Activated naive CD8-positive, alpha-beta T cell treated with anti-CD3 and anti-CD28 coated beads, Interleukin-2, amount 10 ng/mL, durations not matched to agents 7 days and 5 days (primary cell): ENCODE measurements at places on chromosomes 7 and 10.

DNA sequence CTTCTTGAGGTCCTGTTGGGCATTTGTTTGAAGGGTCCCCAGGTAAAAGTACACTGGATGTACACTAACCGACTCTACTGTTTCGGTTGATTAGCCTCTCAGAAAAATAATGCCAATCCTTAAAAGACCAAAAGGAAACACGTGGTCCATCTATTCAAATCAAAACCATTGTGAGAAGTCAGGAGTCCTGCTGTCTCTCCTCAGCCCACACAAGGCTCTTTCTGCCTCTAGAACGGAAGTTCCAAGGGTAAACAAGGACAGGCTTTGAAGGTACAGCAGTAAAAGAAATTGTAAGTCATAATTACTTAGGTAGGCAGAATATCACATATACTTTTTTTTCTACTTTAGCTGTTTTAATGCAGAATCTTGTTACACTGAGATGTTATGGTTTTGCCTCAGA is 71.7 kb upstream of the TPK1 start:
- DNase-seq, result no peak

GRCh38 chr7:2114052-2114451 is 118.7 kb downstream of the MAD1L1 start:
- no peak for DNase-seq

DNA sequence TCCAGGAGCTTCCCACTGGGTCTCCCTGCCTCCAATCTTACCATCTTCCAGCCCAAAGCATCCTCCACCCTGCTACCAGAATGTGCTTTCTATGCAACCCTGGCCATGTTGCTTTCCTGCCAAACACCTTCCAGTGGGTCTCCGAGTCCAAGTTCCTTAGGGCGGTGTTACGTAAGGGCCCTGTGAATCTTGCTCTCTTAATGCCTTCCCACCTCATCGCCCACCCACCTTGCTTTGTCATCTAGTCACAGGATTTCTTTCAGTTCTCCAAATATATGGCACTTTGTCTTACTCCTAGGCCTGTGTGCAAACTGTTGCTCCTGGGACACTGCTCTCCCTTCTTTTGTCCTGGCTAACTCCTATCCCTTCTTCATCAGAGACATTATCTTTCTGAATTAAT is 344.5 kb downstream of the RPS24 start:
- DNase-seq, result no peak

DNA sequence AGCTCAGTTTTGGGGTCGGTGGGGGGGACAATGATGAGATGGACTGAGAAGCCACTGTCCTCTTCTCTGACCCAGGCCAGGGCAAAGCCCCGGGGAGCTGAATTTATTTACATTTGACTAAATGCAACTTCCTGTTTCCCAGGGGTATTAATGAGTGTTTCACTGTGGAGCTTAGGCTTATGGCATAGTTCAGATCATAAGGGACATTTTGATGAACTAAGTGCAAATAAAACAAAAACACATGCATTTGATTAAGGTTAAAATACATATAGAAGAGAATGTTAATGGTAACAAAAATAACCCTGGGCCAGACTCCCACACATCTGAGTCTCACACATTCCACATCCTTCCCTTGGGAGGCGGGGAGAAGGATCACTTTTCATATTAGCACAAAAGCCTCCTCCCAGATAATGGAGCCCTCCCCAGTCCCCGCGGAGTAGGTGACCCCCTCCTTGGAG is 320.6 kb downstream of the FRMD4A start:
- no peak for DNase-seq

DNA sequence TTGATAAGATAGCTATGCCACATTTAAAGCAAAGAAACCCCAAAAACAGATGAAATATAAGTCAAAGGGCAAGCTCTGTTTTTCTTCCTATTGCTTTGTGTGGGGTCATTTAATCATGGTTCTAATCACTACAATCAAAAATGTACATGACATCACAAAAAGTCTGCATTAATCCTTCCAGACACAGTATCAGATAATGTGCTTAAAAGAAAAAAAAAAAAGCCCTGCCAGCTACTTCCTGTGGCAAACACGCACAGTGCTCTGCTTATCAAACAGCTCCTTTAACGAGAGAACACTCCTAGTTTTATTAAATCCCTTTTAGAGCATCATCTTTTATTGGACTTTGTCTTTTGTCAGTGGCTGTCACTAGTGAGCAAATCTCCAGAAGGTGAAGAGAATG is 1005.8 kb downstream of the GATA3 start:
- DNase-seq, result no peak

- DNase-seq, result no peak
These were observed 173.3 kb downstream of the CFTR start for GRCh38 chr7:117652943-117653680.

GRCh38 chr10:120076996-120077706 is 184.6 kb downstream of the SEC23IP start:
- DNase-seq, result no peak

DNA sequence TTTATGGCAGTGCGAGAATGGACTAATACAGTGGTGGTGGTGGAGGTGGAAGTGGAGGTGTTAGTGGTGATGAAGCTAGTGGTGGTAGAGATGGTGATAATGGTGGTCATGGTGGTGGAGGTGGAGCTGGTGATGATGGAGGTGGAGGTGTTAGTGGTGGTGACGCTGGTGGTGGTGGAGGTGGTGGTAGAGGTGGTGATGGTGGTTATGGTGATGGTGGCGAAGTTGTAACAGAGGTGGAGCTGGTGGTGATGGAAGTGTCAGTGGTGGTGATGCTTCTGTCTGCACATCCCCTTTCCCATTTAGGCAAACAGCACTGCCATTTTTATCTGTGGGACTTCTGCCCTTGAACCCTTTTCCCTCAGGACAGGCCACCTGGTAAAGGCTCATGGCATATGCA is 7.4 kb upstream of the PTPRN2 start:
- no peak for DNase-seq

DNA sequence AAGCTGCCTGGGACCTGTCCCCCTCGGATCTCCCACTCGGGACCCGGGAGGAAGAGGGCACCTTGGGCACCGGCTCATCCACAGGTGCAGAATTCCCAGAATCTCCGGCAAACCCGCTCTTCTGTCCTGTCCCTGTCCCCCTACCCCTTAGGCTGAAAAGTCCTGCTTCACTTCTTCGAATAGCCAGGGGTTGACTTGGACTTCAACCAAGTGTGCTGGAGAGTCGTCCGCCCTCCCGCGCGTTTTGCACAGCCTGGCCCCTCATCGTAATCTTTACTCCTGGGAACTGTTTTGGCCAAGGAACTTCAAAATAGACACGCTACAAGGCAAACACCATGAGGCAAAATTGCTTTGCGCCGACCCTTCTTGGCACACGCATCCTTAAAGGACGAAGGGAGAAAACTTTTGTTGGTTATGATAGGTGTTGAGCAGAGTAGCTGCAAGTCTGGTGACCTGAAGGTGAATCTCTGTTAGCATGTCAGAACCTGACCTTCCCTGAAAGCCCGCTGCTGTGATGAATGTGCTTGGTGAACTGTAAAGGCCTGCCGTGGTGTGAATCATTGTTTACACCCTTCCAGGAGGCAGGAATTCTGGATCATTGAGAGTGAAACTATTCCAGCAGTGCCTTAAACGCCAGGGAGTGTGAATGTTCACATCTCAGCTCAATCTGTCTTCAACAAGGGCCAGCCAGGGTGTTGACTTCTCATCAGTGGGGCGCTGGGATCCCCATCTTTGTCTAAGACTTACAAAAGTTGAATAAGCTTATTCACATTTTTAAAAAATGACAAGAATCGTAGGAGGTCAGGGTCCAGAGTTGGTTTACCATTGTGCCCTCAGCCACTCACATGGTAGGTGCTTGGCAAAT is 589 bp upstream of the RAPGEF5 start:
- DNase-seq, result no peak

GRCh38 chr7:152967958-152968357 is 208.4 kb downstream of the ACTR3B start:
- DNase-seq, result no peak

- DNase-seq, result no peak
These were observed 48.0 kb downstream of the PDZD8 start for GRCh38 chr10:117327262-117327661.

DNA sequence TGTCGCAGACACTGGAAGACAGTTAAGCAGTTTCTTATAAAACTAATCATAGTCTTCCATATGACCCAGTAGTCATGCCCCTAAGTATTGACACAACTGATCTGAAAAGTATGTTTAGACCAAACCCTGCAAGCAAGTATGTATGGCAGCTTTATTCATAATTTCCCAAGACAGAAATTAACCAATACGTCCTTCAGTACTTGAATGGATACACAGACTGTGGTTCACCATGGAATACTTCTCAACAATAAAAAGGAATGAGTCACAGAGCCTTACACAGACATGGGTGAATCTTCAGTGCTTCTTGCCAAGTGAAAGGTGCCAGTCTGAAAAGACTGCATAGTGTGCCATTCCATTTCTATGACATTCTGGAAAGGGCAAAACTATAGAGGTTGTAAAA is 50.2 kb upstream of the AKR1E2 start:
- no peak for DNase-seq

DNA sequence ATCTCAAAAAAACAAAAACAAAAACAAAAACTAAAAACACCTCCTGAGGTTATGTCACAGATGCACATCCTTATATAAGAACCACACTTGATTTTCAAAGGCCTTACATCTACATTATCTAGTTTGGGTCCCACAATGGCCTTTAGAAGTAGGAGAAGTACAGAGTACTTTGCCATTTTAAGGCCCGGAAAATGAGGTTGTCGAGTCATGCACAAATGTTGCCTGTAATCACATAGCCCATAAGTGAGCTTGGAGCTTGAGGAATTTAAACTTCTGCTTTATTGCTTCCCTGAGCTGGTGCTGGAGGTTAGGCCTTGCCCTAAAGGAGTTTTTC is 9.7 kb upstream of the MKRN1 start:
- DNase-seq, result no peak

DNA sequence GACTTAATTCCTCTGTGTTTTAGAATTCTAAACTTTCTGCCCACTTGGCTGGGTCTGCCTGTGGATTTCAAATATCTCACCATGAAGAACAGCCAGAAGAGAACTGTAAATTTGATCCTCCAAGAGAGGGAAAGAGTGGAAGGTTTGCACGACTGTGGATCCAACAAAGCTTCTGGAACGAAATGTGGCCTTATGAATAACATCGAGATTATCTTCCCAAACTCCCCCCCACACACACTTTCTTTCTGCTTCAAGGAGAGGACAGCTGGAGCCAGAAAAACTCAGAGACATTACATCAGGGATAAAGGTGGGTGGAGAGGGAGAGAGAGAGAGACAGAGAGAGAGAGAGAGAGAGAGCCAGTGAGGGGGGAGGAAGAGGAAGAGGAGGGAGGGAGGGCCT is 570.1 kb upstream of the MGMT start:
- no peak for DNase-seq

DNA sequence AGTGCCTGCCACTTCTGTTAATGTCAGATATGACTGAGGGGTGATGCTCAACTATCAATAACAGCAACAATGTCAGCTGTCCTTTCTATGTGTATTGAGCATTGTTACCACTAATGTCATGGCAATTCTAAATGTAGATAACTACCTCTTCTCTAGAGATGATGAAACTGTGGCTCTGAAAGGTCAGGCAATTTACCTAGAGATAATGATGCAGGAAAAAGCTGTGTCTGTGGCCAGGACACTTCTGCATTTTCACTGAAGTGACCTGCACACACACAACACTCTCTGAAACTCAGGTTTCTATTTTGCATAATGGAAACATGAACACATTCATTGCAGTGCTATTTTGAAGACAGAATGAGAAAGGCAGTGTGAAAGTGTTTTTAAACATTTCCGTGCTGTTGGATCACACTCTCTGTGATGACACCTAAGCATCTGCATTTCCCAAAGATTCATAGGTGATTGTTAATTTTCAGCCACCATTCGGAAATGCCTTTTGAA is 148.2 kb downstream of the KCND2 start:
- DNase-seq, result no peak

- peak; percentile 33 for DNase-seq
These were observed 215.9 kb downstream of the RAB11FIP2 start for GRCh38 chr10:117830787-117831212.

- no peak for DNase-seq
These were observed 365.1 kb upstream of the NFE2L3 start for GRCh38 chr7:25786936-25787335.

DNA sequence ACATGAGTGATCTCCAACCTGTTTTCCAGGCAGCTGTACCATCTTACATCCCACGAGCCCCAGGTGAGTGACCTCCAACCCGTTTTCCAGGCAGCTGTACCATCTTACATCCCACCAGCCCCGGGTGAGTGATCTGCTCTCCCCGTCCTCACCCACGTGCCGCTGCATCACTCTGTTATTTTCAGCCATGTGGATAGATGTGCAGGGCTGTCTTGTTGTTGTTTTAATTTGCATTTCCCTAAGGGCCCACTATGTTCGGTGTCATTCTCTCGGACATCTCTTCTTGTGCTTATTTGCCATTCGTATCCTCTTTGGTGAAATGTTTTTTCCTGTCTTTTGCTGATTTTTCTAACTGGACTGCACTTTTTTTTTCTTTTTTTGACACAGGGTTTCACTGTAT is 17.9 kb upstream of the LARP4B start:
- no peak for DNase-seq

- no peak for DNase-seq
These were observed 524.4 kb downstream of the NEBL start for GRCh38 chr10:20372748-20373147.

DNA sequence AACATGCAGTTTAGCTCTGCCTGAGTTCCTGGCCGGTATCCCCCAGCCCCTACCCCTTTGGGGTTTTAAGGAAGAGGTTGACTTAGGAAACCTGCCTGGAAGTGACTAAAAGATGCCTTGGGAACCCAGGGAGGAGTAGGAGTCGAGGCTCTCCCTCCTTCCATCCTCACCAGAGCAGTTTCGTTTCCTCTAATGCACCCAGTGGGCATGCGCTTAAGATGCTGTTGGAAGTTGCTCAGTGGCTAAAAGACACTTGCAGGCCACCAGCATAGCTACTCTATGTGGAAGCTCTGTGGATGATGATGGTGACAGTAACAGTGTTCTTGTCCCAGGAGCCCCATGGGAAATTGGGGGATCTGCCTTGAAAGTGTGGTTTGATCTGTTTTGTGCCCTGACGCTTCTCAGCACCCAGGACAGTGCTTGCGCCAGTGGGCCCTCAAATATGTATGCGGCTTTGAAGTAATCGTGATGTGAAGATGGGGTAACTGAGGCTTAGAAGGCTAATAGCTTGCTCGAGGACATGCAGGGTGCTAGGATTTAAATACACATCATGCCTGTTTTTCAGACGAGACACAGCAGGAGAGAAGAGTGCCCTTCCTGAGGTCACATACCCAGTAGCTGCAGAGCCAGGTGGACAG is 32.0 kb downstream of the TBATA start:
- no peak for DNase-seq
